Naive thymus-derived CD4-positive, alpha-beta T cell (primary cell): ENCODE measurements at places on chromosomes 6 and 20. TPM values are rescaled to one million over a fixed set of nuclear protein-coding genes. Genes with fewer than 3 reads are reported as not detected.
A peak's percentile ranks its signal among the peaks of the same experiment; 100 is the strongest.

Gene DEFB114
- not detected for total RNA-seq

DNA sequence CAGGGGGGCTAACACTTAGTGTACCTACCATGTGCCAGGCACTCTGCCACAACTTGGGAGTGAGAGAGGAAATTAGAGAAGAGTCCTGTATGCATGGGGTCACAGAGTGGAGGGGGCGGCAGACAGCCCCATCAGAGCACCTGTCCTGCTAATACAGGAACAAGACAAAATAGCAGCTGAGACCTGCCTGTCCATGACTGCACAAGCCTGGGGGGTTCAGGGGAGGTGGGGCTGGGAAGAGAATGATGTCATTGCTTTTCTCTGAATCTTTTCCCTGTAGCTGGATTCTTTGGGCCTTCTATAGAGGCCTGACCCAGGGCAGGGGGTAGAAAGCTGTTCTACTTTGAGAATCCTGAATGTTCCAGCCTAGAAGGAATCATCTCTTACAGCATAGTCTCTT is 37.4 kb downstream of the FOXP4 start:
- H3K4me3 ChIP-seq: no peak overlapping the region
- H3K27ac ChIP-seq: no peak overlapping the region
- no peaks in the 10 kb centered on the region for H3K4me1 ChIP-seq
- no peaks in the 10 kb centered on the region for H3K27me3 ChIP-seq
- DNase-seq: no peak
- H3K36me3 ChIP-seq: no peaks in the 10 kb centered on the region

GRCh38 chr6:29376003-29376402 is 912 bp upstream of the OR12D3 start:
- H3K27me3 ChIP-seq: no peaks in the 10 kb centered on the region
- no peak overlapping the region for H3K4me3 ChIP-seq
- no peaks in the 10 kb centered on the region for H3K36me3 ChIP-seq

Gene OXT
- total RNA-seq: 0.48 TPM in 1 of 2 replicates, not detected in the other

DNA sequence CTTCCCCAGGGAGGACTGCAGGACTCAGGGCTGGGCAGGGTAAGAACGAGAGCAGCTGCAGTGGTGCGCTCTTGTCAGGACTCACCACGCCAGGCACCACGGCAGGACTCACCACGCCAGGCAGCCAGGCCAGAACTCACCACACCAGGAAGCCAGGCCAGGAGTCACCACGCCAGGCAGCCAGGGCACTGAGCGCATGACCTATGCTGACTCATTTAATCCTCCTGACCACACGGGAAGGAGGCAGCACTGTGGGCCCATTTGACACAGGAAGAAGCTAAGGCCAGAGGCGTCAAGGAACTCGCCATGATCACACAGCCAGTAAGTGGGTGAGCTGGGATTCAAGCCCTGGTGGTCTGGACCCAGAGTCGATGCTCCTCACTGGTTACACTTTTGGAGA is 189.3 kb downstream of the PREX1 start:
- no peaks in the 10 kb centered on the region for H3K4me1 ChIP-seq
- no peak overlapping the region for H3K4me3 ChIP-seq
- no peak overlapping the region for H3K27ac ChIP-seq
- no peaks in the 10 kb centered on the region for H3K27me3 ChIP-seq
- no peak for DNase-seq

Gene TXLNB
- total RNA-seq: 0.92 TPM

DNA sequence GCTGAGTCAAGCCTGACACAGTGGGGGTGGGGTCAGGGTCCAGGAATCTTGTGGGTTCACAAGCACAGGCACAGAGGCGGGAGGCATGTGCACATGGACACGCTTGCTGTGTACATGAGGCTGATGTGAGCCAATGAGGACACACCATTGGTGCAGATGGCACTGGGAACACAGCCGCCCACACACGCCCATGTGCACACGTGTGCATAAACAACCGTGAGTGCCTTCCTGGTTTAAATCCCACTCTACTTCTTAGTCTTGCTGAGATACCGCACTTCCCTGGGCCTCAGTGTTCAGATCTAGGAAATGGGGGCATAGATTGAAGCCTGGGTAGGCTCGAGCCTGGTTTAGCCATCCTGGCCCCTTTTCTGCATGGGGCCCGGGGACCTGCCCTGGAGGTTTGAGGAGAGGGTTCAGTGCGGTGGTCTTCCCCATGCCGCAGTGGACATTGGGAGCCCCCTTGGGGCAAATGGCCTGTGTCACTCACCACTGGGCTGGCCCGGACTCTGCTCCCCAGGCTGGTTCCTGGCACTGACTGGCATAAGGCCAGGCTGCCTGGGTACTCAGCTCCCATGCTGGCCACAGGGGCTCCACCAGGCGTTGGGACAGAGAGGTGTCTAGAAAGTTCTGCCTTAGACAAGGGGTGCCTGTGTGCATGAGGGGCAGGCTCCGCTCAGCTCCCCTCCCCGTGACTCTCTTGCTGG is 60.2 kb downstream of the CEBPB start:
- no peaks in the 10 kb centered on the region for H3K36me3 ChIP-seq
- no peak for DNase-seq
- no peak overlapping the region for H3K4me3 ChIP-seq
- no peaks in the 10 kb centered on the region for H3K27me3 ChIP-seq

Gene VGLL2
- total RNA-seq: not detected

Gene CDH4
- total RNA-seq: 0.05 and 0.12 TPM in 2 replicates

GRCh38 chr6:154555073-154555677 is 44.7 kb upstream of the CNKSR3 start:
- DNase-seq: no peak
- H3K4me3 ChIP-seq: no peak overlapping the region
- H3K27me3 ChIP-seq: no peaks in the 10 kb centered on the region

Gene ANKRD66
- total RNA-seq: not detected

- no peak overlapping the region for H3K4me3 ChIP-seq
- H3K4me1 ChIP-seq: no peaks in the 10 kb centered on the region
- peaks cover 27% of the 10 kb centered on the region for H3K36me3 ChIP-seq
- DNase-seq: no peak
Measured at GRCh38 chr6:53020005-53020744, 25.1 kb upstream of the GSTA4 start.

DNA sequence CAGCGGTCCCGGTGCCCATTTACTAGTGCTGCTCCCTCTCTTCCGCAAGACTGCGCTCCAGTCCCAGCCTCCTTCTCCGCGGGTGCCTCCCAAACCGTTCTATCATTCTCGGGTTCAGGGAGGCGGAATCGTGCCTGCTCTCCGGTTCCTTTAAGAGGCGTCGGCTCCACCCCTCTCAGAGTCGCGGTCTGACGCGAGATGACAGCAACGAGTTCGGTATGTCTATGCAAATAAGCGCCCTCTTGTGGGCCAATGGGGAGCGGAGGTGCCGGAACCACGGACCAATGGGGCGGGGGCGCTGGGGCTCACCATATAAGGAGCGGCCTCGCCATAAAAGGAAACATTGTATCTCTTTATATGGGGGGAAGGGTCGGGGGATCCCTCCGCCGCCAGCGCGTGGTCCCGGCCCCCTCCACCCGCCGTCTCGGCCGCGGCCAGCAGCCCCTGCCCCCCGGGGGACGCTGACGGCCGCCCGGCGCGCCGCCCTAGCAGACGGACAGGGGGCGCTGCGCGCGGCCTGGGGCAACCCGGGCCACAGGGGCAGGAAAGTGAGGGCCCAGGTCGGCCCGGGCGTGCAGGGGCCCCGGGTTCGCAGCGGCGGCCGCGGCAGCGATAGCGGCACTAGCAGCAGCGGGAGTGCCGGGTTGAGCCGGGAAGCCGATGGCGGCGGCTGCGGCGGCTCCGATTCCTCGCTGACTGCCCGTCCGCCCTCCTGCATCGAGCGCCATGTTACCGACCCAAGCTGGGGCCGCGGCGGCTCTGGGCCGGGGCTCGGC is at the start of gene SRF:
TSS of gene SRF (plus strand) at position 339 of the 776 bp plus-strand sequence. CDS start at position 727, 388 bp downstream.
- DNase-seq: peak; percentile 92
- peak within 1 kb of the TSS; percentile 73 for H3K27ac ChIP-seq
- H3K4me1 ChIP-seq: peaks cover 29% of the 10 kb centered on the region
- H3K4me3 ChIP-seq: peak within 1 kb of the TSS; percentile 76
- no peaks in the 10 kb centered on the region for H3K27me3 ChIP-seq

- no peaks in the 10 kb centered on the region for H3K4me1 ChIP-seq
- H3K27me3 ChIP-seq: no peaks in the 10 kb centered on the region
- DNase-seq: no peak
- H3K4me3 ChIP-seq: no peak overlapping the region
- no peak overlapping the region for H3K27ac ChIP-seq
- no peaks in the 10 kb centered on the region for H3K36me3 ChIP-seq
Measured at GRCh38 chr20:54347166-54347833, 128.1 kb upstream of the DOK5 start.

DNA sequence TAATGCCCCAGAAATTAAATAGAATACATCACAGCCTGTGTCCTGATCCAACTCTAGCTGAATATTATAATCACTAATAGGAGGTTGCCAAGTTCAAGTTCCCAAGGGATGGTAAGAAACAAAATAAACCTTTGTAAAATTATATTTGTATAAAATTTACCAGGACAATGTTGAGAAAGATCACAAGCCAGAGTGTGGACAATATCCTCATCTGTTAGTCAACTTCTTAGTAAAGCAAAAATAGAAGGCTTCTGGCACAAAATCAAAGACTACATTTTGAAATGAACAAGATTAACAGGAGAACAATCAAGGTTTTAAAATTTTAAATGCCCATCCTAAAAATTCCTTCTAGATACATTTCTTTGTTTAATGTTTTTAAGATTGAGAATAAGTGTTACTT is 290.4 kb upstream of the HSF2 start:
- no peak overlapping the region for H3K4me3 ChIP-seq
- DNase-seq: no peak
- H3K4me1 ChIP-seq: no peaks in the 10 kb centered on the region
- no peaks in the 10 kb centered on the region for H3K27me3 ChIP-seq
- no peak overlapping the region for H3K27ac ChIP-seq

- H3K4me1 ChIP-seq: no peaks in the 10 kb centered on the region
- no peak overlapping the region for H3K4me3 ChIP-seq
- H3K27ac ChIP-seq: no peak overlapping the region
- no peaks in the 10 kb centered on the region for H3K36me3 ChIP-seq
- H3K27me3 ChIP-seq: no peaks in the 10 kb centered on the region
- DNase-seq: no peak
Measured at GRCh38 chr20:46232539-46232938, 75.8 kb downstream of the CDH22 start.
